ENCODE measurements at places on chromosomes 3 and 15.

DNA sequence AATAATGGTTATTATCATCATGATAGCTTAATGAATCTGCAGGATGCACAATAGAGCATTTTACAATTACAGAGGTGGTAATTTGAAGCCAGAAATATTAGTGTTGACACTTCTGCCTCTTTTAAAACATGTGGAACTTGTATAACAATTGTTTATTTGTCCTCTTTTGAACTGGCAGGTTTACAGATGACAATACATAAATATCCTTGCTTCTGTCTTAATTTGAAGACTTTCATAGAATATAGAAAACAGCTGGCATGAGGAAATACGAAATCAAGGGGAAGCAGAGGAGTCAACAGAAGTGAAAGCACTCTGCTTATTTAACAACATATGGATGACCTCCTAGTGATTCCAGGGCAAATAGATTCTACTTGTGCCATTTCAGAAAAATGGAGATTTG, 270.5 kb upstream of the SGO1 start:
- DNase-seq, result no peak

DNA sequence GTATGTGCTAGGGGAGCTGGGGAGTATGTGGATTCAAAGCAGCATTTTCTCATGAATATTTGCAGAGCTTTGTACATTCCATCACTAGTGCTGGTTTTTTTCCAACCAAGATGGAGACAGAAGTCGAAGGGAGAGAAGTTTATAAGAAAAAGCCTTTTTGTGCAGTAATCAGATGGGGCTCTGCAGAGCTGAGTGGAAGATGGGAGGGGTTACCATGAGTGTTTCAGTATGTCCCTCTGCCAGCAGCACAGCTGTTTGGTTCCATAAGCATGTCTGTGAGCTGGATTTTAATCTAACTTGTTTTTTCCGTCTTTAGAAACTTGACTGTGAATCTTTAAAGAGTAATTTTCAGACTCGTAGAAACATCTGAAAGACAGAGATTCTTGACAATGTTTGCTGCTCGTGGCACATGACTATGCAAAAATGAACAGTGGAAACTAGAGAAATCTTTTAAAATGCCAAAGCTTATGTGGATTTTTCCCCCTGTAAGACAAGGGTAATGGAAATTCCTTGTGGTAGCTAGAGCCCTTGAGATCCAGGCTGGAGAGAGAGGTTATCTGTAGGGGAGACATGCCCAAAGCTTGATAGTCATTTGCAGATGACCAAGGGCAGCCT, 20.3 kb downstream of the STARD9 start:
- no peak for DNase-seq

DNA sequence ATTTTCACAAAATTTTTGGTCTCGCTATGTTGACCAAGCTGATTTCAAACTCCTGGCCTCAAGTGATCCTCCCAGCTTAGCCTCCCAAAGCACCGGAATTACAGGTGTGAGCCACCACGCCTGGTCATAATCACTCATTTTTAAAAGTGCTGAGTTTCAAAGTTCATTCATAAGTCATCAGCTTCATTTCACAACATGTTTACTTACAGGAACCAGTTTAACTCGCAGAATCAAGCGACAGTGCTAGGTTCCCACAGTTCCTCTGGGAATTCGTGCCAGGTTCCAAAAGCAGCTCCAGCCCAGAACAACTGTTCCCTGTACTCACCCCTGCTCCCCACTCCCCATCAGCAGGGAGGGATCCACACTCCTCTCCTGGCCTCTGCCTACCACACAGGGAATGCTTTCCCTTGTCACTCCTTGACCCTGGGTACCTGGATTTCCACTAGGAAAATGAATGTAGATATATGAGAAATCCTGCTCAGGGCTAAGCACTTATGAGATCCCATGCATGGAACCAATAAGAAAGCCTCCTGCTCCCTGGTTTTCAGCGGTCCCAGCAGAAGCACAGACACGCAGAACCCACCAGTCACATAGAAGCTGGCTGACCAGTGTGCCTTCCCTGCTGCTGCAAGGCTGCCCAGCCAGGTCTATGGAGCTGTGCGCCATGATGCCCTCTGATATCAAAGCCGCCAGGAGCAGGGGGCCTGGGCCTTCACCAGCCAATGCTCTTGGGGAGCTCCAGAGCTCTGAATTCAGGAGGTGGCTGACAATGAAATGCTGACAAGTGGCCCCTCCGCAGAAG, 72.3 kb downstream of the ITGB5 start:
- no peak for DNase-seq

DNA sequence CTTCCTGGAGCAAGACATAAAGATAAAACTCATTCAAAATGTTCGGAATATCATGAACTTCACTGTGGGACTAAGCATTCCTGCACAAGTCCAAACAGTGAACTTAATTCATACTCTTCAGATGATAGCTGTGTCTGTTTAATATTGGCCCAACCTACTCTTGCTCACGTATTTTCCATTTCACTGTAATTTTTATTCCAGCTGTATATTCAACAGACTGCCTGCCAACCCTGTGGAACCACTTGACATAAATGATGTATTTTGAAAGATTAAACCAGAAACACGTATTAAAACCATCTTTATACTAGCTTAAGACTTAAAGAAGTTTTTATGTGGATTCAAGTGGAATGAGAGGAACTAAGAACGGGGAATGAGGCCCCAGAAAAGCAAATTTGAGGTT, 172.5 kb downstream of the TMEM108 start:
- DNase-seq, result no peak

- DNase-seq, result no peak
Observed at GRCh38 chr15:52008698-52009434, 10.2 kb upstream of the MAPK6 start.

DNA sequence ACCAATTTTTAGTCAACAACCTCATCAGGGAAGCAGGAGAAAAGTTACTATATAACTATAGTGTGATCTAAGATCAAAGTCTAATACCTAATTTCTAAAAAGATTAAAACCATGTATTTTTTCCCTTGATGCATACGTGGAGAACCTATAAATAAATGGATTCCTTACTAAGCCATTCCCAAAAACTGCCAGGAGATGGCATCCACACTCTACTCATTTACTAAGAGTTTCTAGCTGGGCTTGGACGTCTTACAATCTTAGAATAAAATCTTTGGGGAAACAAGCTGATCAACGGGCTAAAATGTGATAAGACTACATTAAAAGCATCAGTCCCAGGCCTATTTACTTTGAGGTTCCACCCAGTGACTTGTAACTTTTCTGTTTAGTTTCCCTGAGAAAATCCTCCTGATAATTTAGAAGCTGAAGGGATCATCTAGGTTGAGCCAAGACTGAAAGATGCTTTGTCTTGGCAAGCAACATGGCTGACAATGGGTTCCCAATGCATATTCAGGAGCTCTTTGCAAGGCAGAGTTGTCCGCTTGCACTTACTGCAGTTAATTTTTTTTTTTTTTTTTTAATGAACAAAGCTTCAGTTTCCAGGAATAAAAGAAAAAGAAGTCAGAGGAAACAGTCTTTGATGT, 85.5 kb upstream of the FGF12 start:
- peak; percentile 70 for DNase-seq

DNA sequence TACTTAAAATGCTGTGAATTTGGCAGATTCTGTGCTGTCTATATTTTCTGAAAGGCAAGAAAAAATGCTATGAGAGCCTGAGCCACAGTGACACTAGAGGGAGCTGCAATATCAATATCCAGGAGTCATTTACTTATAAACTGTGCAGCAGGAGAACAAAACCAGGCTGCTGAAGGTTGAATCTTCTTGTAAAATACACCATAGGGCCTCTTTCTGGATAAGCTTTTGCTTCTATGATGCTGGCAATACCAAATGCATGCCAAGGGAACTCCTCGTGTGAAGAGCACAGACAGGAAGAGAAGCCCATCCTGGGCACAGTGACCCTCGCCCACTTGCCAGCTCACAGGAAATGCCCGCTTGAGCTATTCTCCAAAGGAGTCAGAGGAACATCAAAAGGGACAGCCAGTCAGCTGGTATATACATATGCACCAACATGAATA, 48.0 kb upstream of the TSPAN3 start:
- peak; percentile 80 for DNase-seq

GRCh38 chr3:18355832-18356231, 69.3 kb downstream of the SATB1 start:
- DNase-seq, result no peak

DNA sequence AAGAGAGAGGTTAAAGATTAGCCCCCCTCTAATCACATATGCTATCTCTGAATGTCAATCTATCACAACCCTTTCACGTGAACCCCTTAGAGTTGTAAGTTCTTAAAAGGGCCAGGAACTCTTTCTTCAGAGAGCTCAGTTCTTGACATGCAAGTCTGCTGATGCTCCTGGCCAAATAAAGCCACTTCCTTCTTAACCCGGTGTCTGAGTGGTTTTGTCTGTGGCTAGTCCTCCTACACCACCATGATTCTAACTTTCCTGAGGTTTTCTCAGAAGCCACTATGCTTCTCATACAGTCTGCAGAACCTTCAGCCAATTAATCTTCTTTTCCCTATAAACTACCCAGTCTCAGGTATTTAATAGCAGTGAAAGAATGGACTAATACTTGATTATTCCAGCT, 231.1 kb upstream of the CNTN6 start:
- DNase-seq, result no peak

GRCh38 chr15:84855136-84855535, 29.3 kb upstream of the SLC28A1 start:
- DNase-seq, result no peak

DNA sequence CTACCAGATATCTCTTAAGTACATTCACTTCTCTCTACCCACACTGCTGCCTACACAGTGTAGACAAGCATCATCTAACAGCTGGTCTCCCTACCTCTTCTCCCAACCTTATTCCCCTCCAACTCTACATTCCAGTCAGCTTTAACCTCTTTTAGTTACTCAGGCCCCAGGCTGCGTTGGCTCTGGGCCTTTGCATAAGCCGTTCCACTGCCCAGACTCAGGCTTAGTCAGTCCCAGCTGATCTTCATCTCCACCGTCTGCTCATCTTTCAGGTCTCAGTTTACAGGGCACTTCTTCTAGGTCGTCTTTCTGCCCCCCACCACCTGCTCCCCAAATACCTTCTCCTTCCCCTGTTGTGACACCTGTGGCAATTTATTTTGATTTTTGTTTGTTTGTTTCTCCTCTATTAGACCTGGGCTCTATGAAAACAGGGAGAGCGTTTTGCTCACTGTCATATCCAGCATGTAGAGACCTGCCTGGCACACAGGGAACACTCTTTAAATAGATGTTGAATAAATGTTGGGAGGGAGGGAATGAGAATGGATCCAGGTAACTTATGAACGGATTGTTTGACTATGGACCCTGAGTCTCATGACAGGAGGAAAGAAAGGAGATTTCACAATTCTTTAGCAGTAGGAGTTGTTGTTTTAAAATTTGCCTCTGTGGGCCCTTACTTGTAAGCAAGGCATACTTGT, 11.1 kb downstream of the SLC27A2 start:
- no peak for DNase-seq

- DNase-seq, result no peak
Observed at GRCh38 chr3:69612791-69613190, 126.5 kb upstream of the MITF start.

- no peak for DNase-seq
Observed at GRCh38 chr15:40847223-40847961, 3.5 kb downstream of the SPINT1 start.

DNA sequence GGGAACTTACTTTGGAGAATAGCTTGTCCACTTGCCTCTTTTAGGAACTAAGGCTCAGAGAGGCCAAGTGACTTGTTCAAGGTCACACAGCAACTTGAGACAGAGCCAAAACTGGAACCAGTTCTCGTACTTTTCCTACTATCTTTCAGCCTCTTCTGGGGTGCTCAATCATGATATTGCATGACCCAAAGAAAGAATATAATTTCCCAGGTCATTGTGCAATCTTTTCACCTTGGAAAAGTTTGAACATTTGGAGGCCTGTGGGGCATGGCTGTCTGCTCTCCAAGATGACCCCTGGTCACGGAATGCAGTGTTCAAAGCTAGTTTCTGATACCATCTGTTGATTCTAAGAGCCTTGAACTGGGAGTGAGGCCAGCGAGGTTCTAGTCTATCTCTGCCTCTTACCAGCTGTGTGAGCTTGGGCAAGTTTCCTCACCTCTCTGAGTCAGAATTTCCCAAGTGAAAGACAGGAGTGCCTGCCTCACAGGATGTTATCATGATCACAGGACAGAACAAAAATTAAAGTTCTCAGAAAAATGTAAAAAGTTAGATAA, 89.7 kb downstream of the BDH1 start:
- no peak for DNase-seq

- DNase-seq, result no peak
Observed at GRCh38 chr3:197484204-197484901, 71.4 kb downstream of the BDH1 start.

GRCh38 chr15:25725758-25726157, 137.4 kb downstream of the ATP10A start:
- no peak for DNase-seq

GRCh38 chr3:20878691-20879090, 692.7 kb upstream of the SGO1 start:
- DNase-seq, result no peak

DNA sequence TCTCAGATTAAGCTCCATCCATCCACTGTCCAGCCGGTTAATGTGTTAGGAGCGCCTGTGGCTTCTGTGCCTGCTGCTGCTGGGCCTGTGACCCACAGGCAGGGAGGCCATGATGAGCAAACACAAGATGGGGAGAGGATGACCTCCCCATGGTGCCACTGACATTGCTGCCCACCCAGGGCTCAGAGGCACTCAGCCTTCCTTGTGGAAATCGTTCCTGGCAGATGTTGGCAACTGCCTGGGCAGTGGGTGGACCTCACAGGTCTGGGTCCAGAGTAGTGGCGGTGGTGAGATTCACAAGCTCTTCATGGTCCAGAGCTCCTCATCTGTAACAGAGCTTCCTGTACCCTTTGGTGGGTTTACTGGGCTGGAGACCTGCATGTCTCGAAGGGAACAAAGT, 38.6 kb downstream of the SCN5A start:
- no peak for DNase-seq

DNA sequence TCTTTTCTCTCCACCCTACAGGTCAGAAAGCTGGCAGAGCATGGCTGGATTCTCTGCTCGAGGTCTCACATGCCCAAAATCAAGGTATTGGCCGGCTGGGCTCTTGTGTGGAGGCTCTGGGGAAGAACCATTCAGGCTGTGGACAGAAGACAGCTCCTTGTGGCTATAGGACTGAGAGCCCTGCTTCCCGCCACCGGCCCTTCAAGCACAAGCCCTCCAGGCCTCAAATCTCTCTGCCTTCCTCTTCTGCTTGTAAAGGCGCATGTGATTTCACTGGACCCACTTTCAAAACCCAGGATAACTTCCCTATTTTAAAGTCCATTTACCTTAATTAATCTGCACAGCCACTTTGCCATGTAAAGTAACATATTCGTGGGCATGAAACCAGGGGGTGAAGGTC, 36.2 kb upstream of the MGLL start:
- no peak for DNase-seq

GRCh38 chr3:56923526-56924224, 121.9 kb upstream of the ARHGEF3 start:
- peak; percentile 25 for DNase-seq

- peak; percentile 100 for DNase-seq
Observed at GRCh38 chr3:120094776-120095225, 554 bp upstream of the GSK3B start.

DNA sequence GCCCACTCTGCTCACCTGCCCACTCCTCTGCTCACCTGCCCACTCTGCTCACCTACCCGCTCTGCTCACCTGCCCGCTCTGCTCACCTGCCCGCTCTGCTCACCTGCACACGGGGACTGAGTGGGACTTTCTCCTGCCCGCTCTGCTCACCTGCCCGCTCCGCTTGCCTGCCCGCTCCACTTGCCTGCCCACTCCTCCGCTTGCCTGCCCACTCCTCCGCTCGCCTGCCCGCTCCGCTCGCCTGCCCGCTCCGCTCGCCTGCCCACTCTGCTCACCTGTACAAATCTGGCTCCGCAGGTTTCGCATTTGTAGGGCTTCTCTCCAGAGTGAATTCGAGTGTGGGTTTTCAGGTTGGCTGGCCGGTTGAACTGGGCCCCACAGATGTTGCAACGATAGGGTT, 20.0 kb downstream of the BCL6 start:
- DNase-seq, result no peak
